ENCODE measurements at places on chromosomes 6 and 20.

DNA sequence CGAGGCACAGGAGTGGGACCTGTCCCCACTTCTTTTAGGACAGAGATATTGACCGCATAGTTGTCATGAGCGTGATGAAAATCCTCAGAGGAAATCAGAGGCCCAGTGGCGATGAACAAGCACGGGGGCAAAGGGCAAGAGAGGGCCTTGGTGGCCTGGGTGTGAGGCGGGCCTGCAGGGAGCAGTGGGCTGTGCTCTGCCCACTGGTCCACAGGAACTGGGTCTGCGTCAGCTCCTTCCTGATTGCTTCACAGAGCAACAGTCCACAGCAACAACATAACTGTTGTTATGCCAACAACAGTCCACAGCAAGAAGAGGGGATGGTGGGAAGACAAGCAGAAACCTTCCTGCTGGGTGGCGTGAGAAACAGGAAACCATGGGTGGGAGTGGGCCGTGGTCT lies 335.6 kb downstream of the ZFAND3 start:
- DNase-seq, result no peak

DNA sequence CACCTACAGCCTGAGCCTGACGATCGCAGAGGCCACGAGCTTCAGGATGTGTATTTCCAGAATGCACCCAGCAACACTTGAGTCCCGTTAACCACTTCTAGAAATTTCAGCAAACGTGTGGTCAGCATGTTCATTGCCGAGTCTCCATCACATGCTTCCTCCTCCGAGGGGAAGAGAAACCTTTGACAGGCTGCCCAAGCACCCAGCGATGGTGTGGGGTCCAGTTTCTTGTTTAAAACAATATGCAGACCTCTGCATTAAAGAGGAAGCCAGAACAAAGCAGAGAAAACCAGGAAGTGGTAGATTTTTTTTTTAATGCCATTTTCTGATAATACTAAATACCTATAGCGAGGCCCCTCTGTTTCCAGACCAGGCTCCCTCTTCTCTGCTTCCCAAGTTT lies 71.9 kb downstream of the GNAS-AS1 start:
- no peak for DNase-seq

GRCh38 chr20:44597930-44598329 lies 15.6 kb downstream of the PKIG start:
- DNase-seq, result no peak

- no peak for DNase-seq
Measured at GRCh38 chr6:111837641-111838500, 35.4 kb downstream of the FYN start.

DNA sequence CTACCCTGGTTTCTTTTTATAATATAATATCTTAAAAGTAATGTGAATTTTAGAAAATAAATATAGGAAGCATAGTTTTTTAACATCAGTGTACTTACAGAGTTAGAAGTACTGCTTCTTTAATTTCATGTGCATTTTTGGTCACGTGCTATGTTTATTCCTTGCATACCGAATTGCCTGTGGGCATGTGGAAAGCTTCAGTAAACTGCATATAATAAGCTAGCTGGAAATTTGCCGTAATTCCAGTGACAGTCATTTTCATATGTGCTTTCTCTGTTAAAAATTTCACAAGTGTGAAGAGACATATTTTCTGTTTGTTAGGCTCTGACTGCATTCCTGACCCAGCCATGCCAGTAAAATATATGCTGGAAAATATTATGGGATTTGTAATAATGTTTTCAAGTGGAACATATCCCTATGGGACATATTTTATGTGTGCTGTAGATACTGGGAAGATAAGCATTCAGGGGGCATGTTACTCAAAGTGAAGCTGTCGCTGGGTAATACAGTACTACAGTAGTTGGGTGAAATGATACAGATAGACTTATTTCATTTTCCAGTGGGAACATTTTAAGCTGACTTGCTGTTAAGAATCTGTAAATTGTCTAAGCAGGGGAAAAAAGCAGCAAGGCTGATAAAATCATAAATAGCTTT lies 616.7 kb downstream of the FRK start:
- no peak for DNase-seq

DNA sequence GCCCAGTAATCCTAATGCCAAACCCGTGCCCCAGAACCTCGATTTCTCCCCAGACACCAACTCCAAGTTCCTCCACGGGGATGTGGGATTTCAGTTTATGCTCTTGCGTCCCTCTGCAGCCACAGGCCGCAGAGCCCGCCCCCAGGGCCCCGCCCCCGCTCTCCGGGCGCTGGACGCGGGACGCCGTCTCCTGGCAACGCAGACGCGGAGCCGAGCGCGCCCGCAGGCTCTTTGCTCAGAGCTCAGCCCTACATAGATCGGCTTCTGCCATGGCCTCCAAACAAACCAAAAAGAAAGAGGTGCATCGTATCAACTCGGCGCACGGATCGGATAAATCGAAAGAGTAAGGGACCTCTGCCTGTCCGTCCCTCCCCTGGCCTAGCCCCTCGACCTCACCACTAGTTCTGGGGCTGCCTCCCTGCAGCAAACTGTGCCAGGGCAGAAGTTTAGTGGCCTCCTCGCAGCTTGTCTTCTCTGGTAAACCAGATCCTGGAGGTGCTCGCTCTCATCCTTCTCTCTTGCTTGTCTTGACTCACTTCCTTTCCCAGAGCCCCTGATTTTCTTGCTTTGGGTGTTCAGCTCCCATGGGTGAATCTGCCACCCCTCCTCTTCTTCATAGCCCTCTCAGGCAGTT lies at the start of gene ADGB:
Gene ADGB, plus strand, starts transcription at position 201 of the 634 bp plus-strand sequence. Its CDS starts 69 bp downstream, at position 270.
- peak; percentile 1 for DNase-seq

- no peak for DNase-seq
Measured at GRCh38 chr6:5398530-5398929, 137.2 kb downstream of the FARS2 start.

DNA sequence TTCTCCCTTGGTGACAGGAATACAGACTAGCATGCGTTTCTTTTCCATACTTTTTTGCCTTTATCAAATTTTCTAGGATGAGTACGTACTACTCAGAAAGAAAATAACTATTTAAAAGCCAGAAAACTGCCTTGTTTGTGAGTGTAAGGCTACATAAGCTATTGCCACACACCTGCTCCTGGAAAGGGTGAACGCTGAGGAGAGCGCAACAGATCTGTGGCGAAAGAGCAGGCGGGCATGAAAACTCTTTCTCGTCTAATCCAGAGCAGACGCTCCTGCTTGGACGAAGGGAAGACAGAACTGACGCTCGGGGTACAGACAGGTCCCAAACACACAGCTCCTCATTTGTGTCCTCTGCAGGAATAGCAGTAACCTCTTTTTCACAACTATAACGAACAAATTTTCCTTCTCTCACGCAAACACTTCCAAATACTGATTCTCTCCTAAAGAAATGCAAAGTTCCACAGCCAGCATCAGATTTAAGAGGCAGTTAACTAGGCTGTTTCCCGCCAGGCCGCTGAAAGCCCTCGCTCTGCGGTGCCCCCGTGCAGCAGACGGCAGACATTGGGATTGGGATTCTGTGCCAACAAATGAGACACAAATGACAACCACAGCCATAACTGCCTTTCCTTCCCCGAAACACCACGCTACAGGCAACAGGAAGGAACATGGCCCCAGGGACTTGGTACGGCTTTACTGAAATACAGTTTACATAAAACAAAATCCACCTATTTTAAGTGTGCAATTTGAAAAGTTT lies 20.0 kb downstream of the TAF4 start:
- DNase-seq, result no peak

DNA sequence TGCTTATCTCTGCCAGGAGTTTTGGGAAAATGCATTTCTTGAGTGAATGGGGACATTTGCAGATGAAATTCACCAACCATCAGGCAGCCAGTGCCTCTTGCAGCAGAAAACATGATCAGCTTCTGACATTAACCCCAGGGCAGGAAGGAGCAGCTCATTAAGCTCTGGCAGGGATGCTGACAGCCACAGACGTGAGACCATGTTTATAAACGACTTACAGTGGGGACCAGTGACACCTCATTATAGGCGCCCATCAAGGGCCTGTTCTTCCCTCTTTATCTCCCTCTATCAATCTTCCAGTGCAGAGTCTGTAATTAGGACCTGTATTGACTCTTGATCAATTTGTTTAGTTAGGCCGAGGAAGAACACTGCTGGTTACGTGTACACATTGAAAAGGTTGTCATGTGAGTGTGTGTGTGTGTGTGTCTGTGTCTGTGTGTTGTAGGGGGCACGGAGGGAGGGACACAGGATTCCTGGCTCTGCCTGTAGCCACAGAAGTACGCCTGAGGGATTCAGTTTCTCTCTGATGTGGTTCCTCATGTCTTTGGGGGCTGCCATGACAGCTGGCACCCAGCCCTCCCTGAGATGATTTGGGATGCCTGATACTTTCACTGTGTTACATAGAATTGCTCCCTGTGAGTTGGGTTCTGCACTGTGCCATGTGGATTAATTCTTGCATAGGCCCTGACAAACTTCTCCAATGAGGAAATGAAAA lies 428.4 kb upstream of the CHD6 start:
- DNase-seq, result no peak

DNA sequence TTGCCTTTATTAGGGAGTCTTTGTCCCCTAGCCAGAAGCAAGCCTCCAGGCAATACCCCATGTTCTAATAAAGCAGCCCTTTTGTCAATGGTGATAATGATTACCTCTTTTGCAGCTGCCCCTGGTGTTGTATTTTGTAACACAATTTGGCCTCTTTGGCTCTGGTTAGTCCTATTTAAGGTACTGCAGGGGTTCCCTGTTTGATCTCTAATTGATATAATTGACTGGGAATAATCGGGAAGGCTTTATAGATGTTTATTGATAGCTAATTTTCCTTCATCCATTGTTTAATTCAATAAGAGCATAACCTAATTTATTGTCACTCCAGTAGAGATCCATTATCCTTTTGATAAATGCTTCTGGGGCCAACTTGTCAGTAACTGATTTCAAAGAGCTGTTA lies 537.2 kb downstream of the PKHD1 start:
- DNase-seq, result no peak

- peak; percentile 61 for DNase-seq
Measured at GRCh38 chr20:47586649-47587294, 85.1 kb downstream of the NCOA3 start.

DNA sequence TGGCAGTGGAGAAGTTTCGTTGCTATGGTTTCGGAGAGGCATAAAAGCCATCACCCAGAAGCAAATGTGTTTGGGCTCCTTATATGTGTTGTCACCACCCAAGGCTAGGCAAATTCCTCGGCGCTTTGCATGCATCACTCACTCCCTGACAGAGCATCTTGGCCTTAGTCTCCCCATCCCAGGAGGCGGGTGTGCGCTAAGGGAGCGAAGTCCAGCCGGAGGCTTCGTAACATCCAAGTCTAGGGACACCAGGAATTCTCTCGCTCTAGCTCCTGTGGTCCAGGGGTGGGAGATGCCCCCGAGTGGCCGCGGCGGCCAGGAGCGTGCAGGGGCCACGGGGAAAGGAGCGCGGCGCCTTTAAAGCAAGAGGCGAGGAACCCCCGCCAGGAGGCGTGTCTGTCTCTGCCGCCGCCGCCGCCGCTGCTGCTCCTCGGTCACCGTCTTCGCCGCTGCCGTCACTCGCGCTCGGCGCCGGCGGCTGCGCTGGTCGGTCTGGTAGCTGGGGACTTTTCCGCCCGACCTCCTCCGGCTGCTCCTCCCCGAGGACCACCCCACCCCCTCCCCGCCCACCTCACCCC lies at the start of gene GRIK2:
Gene GRIK2, plus strand, starts transcription at position 458 of the 578 bp plus-strand sequence.
- no peak for DNase-seq

DNA sequence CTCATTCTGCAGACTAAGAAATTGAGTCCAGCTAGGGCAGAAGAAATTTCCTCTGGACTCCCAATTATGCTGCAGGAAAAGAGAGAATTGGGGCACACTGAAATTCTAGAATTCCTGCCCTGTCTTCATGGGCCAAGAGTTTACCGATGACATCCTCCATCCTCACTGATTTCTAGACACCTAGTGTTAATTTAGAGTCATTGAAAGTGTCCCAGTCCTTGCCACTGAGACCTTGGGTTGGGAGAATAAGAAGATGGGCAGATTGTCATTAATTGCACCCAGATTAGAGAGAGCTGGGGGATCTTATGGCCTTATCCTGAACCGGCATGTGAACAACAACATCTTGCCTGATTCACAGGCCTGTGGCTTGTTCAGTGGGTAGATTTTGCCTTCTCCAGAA lies 29.0 kb downstream of the ANGPT4 start:
- no peak for DNase-seq

GRCh38 chr6:119312875-119313338 lies 36.7 kb downstream of the MAN1A1 start:
- no peak for DNase-seq

- DNase-seq, result no peak
Measured at GRCh38 chr6:4369616-4370015, 234.2 kb upstream of the ECI2 start.

DNA sequence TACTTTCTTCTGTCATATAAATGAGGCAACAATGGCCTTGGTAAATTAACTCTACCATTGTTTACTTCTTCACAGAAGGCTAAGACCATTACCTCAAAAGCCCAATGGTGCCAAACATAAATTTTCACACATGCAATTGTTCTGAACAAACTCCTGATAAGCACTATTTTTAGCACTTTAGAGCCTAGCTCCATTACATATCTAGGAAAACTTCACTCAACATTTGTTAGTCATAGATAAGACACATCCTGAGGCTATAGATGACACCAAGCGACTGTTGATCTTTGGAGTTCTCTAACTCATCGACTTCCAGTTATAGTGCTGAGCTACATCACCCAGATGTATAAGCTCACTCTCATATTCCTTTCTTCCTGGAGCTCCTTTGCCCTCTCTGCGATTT lies 245.9 kb downstream of the EYS start:
- DNase-seq, result no peak

- no peak for DNase-seq
Measured at GRCh38 chr20:45909817-45910669, 1.9 kb downstream of the PLTP start.

DNA sequence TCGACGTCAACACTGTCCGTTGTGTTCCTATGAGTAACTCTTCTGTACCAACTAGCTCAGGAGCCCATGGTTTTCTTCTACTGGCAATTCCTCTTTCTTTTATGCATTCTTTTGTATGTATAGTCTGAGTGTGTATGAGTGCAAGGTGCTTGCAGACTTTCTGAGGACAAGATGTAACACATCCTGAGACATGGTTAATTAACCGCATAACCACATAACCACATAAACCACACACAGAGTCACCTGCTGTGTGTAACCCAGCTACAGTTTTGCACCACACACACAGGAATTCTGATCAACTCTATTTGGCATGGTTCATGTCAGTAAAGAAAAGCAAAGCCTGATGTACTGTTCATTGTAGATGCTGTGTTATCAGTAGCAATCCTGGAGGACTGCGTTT lies 98.6 kb downstream of the DACT2 start:
- no peak for DNase-seq

- DNase-seq, result no peak
Measured at GRCh38 chr20:16124491-16124890, 448.8 kb downstream of the KIF16B start.

DNA sequence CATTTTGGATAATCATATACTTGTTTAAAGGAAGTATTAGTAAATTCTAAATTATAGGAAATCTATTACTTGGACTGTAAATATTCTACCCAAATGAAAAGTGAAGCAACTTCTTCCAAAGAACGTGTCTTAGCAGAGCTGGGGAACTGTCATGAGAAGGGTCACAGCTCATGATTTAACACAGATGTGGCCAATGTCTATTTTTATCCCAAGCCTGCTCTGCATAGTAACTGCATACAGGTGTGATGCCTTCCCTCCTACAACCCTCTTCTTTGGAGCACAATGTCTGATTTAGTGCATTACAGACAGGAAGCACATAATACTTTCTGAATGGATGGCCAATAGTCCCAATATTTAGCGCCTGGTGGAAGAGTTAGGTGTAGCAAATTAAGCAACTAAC lies 138.7 kb upstream of the THEMIS start:
- DNase-seq, result no peak

- no peak for DNase-seq
Measured at GRCh38 chr6:80179695-80180094, 73.2 kb downstream of the BCKDHB start.

GRCh38 chr6:167975458-167975857 lies 22.0 kb upstream of the KIF25 start:
- DNase-seq, result no peak

All from AG09319 (cell line).